ENCODE measurements at places on chromosomes 4 and X.

DNA sequence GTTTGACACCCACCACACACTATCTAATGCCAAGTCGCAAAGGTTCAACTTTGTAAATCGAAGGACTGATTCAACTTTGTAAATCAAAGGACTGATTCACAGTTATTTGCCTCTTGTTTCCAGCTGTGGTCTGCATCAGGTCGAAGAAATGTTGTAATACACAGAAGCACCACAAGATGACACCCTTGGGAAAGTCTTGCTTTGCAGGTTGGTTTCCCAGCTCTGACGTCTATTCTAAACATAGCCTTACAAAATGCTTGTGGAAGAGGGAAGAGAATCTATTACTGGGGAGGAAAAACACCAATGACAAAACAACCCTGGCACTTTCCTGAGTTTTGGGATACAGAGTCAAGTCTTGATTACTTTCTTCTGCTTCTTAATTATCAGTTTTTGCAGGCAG, 35.3 kb downstream of the SUPT20HL1 start:
- DNase-seq, result peak; percentile 66

- DNase-seq, result no peak
These were observed 1512.2 kb downstream of the C4orf33 start for GRCh38 chr4:130608121-130608520.

DNA sequence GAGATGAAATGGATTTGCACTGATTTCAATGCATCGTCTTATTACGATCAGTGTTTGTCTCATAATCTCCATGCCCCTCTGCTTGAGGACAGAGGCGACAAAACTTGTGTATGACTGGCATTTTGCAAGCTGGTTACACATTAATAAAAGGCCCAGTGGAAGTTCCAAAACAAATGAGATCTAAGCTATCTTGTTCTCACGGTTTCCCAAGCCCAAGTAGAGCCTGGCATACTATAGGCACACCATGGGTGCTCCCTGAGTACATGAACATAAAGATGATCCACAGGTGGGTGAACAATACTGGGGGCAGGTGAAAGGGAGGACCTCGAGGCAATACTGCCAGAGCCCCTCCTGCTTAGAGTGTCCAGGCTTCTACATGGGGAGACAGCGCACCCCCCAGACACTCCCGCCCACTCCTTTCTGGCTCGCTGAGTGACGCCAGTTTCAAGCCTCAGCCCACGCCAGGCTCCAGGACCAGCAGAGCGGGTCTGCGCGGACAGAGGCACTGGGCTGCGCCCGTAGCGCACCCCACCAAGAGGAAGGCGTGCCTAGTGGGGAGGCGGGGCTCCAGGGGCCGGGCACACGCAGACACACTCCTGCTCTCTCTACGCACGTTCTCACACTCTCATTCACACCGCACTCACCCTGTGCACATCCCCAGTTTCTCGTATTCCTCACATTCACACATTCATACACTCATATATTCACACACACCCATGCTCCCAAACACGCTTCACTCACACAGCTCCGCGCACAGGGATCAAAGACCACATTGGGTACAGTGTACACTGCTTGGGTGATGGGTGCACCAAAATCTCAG, 8.9 kb upstream of the GSX2 start:
- no peak for DNase-seq

GRCh38 chr4:176563591-176563990, 229.1 kb downstream of the VEGFC start:
- peak; percentile 55 for DNase-seq

GRCh38 chr4:74793757-74794381, 454 bp downstream of the BTC start:
- peak; percentile 6 for DNase-seq

- DNase-seq, result no peak
These were observed 9.9 kb upstream of the MID1 start for GRCh38 chrX:10630320-10630719.

DNA sequence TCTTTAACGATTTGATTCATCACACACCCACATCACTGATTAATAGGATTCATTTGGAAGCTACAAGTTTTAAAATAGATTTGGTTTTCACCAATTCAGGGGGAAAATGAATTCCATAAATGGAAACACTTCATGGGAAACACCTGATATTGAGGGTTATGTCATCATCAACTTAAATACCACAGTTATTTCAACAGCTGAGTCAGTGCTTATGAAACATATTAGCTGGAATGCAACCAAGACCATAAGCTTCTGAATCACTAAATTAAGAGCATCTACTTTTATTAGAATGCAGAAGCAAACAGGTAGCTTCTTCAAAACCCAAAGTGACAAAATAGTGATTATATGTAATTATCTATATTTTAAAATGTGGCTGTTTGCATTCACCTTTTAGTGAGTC, 207.8 kb upstream of the DCAF8L1 start:
- peak; percentile 28 for DNase-seq

DNA sequence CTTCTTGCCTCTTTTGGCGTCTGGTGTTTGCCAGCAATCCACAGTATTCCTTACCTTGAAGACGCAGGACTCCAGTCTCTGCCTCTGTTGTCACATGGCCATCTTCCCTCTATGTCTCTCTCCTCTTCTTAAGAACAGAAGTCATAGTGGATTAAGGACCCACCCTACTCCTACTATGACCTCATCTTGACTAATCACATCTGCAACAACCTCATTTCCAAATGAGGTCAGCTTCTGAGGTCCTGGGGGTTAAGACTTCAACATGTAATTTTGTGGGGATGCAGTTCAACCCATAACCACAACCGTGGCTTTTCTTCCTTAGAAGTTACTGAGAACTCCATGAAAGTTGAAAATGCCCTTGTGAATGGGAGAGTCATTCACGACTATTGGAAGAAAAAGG, 23.3 kb downstream of the TLR8 start:
- DNase-seq, result no peak

- DNase-seq, result no peak
These were observed 28.3 kb upstream of the CFAP299 start for GRCh38 chr4:80307183-80307735.

DNA sequence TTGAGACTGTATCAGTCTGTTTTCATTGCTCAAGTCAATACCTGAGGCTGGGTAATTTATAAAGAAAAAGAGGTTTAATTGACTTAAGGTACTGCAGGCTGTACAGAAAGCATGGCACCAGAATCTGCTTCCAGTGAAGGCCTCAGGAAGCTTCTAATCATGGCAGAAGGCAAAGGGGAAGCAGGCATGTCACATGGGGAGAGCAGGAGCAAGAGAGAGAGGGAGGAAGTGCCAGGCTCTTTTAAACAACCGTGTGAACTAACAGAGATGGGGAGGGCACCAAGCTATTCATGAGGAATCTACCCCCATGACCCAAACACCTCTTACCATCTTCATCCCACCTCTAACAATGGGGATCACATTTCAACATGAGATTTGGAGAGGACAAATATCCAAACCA, 7.2 kb upstream of the TMEM131L start:
- no peak for DNase-seq
